ENCODE measurements at places on chromosomes 3 and 15.

DNA sequence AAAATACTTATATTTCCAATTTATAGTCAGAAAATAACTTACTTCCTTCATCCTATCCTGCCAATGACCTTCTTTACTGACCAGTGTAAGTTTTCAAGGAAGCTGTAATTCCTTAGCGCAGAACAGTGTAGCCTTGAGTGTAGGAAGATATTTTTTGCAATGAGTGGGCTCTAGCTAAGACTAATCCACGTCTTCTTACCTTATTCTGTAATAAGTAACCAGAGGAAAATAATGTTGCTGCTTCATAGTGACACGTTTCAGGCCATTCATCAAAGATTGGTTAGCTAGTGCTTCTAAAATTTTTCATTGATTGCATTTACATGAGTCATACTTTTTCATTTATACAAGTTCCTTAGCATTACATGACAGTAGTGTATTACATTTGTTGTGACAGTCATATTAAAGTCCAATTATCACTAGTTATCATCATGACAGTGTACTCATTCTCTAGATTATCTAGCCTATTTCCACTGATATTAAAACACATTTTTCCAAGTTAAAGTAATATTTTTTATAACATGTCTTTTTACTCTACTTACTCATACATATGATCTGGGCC, 403.8 kb upstream of the EPHA3 start:
- no peak for DNase-seq

- no peak for DNase-seq
Observed at GRCh38 chr3:192943393-192943792, 25.7 kb upstream of the MB21D2 start.

DNA sequence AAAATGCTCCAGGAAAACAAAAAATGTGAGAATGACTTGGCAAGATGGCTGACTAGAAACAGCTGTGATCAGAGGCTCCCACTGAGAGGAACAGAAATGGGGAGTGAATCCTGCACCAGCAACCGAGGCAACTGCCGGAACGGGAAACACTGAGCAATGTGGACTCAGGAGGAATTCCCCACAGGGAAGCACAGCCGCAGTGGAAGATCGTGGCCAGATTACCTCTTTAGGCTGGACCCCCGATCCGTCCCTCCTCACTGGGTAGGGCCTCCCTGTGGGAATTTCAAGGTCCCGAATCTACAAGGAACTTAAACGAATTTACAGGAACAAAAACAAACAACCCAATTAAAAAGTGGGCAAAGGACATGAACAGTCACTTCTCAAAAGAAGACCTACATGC, 385.2 kb upstream of the MCTP2 start:
- no peak for DNase-seq

DNA sequence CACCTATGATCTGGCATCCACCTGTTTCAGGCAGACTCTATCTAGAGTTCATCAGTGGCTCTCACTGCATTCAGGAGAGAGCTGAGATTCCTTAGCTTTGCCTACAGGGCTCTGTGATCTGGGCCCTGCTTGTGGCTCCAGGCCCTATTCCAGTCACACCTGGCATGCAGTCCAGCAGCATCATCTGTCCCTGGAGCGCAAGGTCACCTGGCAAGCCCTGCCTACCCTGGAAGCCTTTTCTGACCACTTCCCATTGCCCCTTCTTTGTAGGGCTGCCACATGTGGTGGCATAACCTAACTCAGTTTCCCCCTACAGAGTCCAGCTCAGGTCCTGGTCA, 115.1 kb upstream of the PLXNA1 start:
- no peak for DNase-seq

- no peak for DNase-seq
Observed at GRCh38 chr3:12710062-12710461, 46.1 kb upstream of the RAF1 start.

DNA sequence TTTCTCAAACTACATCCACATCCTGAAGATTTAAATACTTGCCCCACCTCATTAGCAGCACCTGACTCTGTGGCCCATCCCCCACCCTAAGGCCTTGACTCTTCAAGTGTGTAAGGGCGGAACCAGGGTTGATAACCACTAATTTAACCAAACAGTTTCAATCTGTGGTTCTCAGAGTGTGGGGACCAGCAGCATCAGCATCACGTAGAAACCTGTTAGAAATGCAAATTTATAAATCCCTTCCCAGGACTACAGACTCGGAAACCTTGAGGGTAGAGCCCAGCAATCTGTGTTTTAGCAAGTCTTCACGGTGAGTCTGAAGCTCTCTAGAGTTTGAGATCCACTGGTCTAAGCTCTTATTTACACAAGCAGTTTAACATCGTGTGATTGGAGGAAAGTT, 12.4 kb downstream of the GNB4 start:
- DNase-seq, result no peak

- no peak for DNase-seq
Observed at GRCh38 chr3:24451461-24452099, 43.1 kb downstream of the THRB start.

- no peak for DNase-seq
Observed at GRCh38 chr3:20564966-20565365, 379.0 kb upstream of the SGO1 start.

GRCh38 chr15:56832125-56832524, 86.3 kb upstream of the TCF12 start:
- no peak for DNase-seq

DNA sequence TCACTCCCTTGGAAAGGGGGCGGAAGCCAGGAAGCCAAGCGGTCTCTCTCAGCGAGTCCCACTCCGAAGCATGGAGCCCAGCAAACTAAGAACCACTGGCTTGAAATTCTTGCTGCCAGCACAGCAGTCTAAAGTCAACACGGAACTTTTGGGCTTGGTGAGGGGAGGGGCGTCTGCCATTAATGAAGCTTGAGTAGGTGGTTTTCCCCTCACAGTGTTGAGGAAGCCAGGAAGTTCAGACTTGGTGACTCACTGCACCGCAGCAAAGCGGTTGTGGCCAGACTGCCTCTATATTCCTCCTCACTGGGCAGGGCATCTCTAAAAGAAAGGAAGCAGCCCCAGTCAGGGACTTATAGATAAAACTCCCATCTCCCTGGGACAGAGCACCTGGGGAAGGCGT, 665.4 kb upstream of the CBLB start:
- DNase-seq, result no peak

GRCh38 chr3:51702156-51702555, 4.7 kb upstream of the GRM2 start:
- no peak for DNase-seq

DNA sequence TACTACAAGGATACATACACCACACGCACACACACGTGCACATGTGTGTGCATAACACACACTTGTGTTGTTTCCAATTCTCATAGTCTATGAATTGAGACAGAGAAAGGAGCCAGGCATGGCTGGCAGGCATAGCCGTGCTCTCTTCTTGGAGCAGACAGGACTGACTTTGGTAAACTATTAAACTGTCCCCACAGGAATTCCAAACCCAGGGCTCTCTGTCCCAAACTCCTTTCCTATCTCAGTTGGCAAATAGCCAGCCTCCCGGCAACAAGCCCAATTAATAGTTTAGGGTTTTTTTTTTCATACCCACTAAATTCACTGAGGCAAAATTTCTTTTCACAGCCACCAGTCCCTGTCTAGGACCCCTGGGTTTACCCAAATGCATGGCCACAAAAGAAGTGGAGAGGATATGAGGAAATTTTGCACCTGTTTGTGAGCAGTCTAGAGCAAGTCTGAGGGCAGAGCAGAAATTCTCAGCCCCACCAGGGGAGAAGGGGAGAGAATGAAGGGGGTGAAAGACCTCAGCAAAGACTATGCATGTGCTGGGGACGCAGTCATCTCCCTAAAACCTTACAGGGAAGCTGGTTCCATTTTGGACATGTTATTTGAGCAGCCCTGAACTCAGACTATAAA, 17.8 kb downstream of the GALNT15 start:
- DNase-seq, result no peak

DNA sequence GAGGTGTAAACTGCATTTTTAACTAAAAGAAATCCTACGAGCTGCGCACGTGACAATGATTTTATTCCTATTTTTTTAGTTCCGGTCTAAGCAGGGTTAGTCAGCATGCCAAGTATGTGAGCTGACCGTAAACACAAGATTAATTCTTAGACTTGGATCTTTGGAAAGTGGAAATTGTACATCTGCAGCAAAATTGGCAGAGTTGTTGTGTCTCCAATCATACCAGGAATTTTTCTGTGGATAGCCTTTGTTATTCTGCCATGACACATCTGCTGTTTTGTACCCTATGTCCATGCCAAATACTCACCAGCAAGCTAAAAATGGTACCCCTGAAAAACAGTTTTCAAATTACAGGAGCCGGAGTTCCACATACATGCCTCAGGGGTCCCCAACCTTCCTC, 562.5 kb downstream of the UNC13C start:
- no peak for DNase-seq

DNA sequence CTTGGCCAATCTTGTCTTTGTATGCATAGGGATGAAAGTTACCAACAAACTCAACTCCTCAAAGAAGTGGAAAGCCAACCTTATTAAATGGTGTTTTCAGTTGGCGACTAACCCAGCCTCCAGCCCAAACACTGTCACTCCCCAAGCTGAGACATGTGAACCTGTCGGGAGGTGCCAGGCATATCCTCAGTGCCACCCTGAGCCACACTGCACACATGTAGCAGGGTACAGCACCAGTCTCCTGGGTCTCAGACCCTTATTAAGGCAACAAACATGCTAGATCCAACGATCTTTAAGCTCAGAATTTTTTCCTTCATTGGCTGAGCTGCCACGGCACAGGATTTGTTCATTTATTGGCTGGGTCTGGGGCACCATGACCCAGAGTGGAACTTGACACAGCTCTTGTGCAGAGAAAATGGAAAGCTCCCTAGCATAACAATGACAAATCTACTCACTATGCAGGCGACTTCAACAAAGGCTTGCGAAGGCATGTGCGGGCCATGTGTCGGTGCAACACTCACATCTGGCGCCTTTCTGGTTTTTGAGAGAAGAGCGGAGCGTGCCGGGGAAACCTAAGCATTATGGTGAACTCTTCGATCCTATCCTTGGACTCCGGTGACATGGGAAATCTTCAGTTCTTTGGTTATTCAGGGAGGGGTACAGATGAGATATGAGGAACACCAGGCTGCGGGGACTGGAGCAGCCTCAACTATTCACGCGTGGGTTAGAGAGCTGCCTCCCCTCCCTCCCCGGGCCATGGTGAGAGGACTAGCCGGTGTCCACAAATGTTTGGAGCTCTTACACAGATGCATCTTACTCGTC, 190.1 kb downstream of the FAM43A start:
- no peak for DNase-seq

DNA sequence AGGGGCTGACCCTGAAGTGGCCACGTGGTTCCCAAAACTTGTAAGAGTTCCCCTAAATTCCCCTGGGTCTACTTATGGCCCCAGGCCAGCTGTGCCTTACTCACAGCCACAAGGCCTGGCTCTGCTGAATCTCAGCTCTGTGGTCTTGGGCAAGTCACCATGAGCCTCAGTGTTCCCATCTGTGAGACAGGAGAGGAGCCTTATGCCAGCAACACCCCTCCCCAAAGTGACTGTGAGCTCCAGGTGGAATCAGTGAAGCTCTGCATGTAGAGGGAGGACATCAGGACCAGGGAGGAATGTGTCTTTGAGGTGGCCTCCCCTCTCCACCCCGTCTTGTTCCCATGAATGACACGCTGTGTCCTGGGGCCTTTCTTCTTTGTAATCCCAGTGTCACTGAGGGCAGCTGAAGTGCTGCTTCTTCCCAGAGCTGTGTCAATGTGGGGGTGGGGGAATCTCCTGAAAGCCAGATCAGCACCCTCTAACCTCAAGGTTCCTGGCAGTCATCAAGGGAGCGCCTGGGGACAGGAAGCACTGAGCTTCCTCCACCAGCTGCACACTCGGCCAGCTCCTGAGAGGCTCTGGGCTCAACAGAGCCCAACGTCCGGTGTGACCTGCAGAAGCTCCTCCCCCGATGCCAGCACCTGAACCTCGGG, 258.9 kb downstream of the UACA start:
- no peak for DNase-seq

- DNase-seq, result no peak
Observed at GRCh38 chr3:70916375-70917055, 604.1 kb upstream of the MDFIC2 start.

DNA sequence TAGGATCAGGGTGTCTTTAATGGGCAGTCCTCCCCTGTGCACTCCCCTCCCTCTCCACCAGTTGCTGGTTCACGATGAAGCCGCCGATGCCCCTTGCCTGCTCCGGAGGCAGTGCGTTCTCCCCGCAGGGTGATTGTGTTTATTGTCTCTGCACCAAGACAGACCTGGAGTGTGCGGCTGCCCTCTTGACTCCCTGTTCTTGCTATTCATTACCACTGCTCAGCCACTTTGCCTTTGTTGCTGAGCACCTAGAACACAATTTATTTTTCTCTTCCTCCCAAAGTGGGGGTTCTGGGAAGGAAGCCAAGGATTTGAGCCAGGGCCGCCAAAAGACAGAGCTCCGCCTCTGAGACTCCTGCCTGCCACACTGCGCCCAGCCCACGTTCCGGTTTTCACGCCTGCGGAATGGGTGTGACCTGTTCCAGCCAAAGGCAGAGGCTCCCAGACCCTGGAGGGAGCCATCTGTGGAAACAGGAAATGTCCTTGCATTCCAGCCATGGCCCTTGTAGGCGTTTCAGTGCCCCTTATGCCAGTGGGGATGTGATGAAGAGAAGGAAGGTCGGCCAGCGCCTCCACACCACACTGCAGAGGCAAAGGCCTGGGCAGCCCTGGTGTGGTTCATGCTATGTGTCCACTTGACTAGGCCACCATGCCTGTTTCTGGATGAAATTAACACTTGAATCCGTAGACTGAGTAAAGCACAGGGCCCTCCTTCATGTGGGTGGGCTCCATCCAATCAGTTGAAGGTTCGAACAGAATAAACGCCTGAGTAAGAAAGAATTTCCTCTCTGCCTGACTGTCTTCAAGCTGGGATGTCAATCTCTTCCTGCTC, 85.8 kb downstream of the HMG20A start:
- peak; percentile 73 for DNase-seq

DNA sequence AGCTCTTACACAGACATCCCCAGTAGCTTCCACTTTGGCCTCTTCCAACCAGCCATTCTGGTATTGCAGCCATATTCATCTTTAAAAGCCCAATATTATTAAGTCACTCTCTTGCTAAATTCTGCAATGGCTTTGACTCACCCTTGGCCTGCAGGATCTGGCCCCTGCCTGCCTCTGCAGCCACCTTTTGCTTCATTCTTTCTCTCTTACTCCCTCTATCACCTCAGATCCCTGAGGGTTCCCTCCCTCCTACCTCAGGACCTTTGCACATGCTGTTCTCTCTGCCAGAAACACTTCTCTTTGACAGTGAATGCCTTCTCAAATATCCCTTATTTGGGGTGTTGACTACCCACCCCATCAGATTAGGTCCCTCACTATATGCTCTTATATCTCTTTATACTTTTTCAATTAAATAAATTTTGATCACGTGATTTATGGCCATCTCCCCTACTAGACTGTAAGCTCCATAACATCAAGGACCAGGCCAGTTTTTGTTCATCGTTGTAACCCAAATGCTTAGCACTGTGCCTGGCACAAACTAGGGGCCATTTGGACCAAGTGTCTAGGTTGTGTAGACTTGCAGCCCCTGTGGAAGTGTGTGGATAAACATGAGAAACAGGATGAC, 32.3 kb upstream of the UBE2Q2 start:
- DNase-seq, result no peak

GRCh38 chr3:159210336-159210735, 408.5 kb downstream of the MFSD1 start:
- DNase-seq, result no peak

- DNase-seq, result no peak
Observed at GRCh38 chr3:64830681-64831080, 142.9 kb upstream of the ADAMTS9 start.

GRCh38 chr3:44342176-44342790, 3.7 kb downstream of the TCAIM start:
- DNase-seq, result no peak

Data from H7 (cell line).